ENCODE measurements at places on chromosomes 6 and 20. TPM values are rescaled to one million over a fixed set of nuclear protein-coding genes. Genes with fewer than 3 reads are reported as not detected.

The CRYBG1 gene
- 25.0 TPM for total RNA-seq

The TMEM217 gene
- 6.8 TPM for total RNA-seq

The BPI gene
- not detected for total RNA-seq

The LAMP5 gene
- not detected for total RNA-seq

The F13A1 gene
- total RNA-seq = not detected

GRCh38 chr20:37204056-37204455 lies 24.7 kb upstream of the MROH8 start:
- no peak overlapping the region for H3K27ac ChIP-seq
- no peaks in the 10 kb centered on the region for H3K4me1 ChIP-seq
- H3K4me3 ChIP-seq = no peak overlapping the region
- H3K27me3 ChIP-seq = no peaks in the 10 kb centered on the region

DNA sequence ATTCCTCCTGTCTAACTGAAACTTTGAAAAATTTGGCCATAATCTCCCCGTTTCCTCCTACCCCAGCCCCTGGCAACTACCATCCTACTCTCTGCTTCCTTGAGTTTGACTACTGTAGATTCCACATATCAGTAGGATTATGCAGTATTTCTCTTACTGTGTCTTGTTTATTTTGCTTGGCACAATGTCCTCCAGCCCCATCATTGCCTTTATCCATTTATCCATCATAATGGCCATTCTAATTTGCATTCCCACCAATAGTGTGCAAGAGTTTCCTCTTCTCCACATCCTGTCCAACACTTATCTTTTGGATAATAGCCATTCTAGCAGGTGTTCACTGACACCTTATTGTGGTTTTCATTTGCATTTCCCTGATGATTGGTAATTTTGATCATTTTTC lies 202.3 kb downstream of the THBS2 start:
- no peaks in the 10 kb centered on the region for H3K27me3 ChIP-seq
- H3K4me3 ChIP-seq = no peak overlapping the region
- DNase-seq = no peak

DNA sequence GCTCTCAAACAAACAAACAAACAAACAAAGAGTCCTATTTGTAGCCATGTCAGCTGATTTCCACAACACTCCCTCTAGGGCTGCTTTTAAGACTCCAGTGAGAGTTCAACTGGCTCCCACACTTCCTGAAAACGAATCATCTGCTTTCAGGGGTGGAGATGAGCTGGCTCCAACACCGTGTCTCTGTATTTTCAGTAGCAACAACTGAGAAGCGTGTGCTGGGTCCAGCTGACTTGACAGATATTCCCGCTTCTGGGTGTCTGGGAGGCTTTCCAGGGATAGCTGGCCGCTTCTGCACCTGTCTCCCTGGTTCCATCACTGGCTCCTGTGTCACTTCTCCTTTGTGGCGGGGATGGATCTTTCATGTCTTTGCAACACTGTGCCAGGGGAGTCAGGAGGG lies 272.5 kb upstream of the SOX4 start:
- no peaks in the 10 kb centered on the region for H3K27me3 ChIP-seq
- H3K4me1 ChIP-seq = no peaks in the 10 kb centered on the region
- H3K4me3 ChIP-seq = no peak overlapping the region
- DNase-seq = no peak
- H3K36me3 ChIP-seq = no peaks in the 10 kb centered on the region

DNA sequence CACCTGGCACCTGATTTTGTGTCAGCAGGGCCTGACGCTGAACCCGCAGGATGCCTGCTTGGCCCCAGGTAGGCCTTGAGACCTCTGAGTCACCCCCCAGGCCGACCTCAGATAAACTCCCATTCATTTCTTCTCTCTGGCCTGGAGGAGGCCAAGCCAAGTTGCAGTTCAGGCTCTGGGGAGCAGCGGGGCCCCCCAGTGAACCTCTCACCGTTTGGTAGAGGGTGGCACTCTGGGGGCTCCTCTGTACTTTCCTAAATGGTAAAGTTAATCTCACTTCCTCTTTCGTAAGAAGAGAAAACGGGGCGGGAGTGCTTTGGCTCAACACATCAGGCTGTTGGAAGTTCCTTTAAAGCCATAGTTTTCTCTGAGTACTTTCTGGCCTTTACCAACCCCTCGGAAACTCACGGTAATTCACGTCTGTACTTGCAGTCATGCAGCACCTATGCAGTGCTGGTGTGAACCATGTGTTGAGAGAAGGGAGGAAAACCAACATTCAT lies 2.8 kb downstream of the SIRPA start:
- no peaks in the 10 kb centered on the region for H3K36me3 ChIP-seq
- no peak for DNase-seq
- peaks cover 8% of the 10 kb centered on the region for H3K4me1 ChIP-seq
- H3K4me3 ChIP-seq = no peak overlapping the region
- H3K27me3 ChIP-seq = no peaks in the 10 kb centered on the region

- no peaks in the 10 kb centered on the region for H3K27me3 ChIP-seq
- no peaks in the 10 kb centered on the region for H3K4me1 ChIP-seq
- H3K36me3 ChIP-seq = no peaks in the 10 kb centered on the region
- no peak overlapping the region for H3K27ac ChIP-seq
- no peak overlapping the region for H3K4me3 ChIP-seq
Measured at GRCh38 chr20:50813801-50814200, 18.9 kb downstream of the BCAS4 start.

DNA sequence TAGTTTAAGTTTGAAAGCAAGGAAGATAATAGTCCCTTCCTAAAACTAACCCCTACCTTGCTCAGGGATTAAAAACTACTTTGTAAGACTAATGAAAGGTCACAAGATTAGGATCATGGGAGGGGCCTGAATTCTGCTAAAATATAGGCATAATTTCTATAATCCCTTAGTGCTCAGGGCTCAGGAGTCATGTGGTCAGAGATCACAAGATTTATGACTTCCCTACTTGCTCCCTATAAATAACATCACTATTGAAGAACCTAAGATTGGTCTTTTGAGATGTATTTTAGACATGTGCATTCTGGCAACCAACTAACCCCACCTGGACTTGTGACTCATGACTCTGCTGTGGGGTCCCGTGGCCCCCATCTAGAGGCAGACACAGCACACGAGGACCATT lies 81.1 kb downstream of the STMND1 start:
- H3K27ac ChIP-seq = no peak overlapping the region
- DNase-seq = no peak
- H3K36me3 ChIP-seq = no peaks in the 10 kb centered on the region
- no peak overlapping the region for H3K4me3 ChIP-seq
- no peaks in the 10 kb centered on the region for H3K27me3 ChIP-seq

DNA sequence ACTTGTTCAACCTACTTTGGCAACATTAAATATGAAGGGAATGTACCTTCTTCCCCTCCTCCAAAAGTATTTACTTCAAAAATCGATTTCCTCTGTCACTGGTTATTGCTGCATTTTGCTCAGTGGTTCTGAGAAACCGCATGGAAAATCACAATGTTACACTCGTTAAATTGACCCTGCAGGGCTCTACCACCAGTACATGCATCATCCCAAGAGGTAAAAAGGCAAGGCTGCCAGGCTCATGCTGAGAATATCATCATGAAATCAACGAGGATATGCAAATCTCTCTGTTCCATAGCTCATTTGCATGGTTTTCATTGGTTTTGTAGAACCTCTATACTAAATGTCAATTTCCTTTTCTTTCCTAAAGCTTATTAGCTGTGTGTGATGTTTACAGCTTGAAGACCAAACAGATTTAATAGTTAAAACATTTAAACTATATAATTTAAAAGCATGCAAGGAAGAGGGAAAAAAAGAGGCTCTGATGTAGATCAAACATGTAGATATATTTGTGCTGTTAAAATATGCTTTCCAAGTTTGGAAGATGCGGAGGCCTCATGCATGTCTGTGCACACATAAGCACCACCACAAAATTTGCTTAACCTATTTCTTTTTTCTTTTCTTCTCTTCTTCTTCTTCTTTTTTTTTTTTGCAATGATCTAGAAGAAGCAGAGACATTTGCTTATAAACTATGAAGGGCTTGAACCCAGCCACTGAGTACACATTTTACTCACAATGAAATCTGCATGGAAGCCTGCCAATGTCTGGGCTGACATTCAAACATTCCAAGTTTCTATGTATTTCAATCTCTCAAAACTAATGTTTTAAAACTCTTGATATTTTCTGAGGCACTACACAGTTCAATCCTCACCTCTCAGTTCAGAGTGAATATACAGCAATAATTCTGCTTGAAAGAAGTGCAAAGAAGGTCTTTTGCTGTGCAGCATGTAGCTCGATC lies 194.0 kb downstream of the GMPR start:
- H3K4me3 ChIP-seq = no peak overlapping the region
- H3K27ac ChIP-seq = no peak overlapping the region
- peak; percentile 39 for DNase-seq
- no peaks in the 10 kb centered on the region for H3K27me3 ChIP-seq
- H3K4me1 ChIP-seq = no peaks in the 10 kb centered on the region

DNA sequence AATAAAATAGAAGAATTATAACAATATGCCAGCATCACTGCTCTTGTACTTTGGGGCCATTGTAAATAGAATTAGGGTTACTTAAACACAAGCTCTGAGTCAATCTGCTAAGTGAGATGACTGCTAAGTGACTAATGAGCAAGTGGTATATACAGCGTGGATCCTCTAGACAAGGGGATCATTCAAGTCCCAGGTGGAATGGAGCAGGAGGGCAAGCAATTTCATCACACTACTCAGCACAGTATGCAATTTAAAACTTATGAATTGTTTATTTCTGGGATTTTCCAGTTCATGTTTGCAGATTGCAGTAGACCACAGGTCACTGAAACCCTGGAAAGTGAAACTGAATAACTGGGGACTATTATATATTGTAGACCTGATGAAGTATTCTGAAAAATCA lies 235.3 kb downstream of the BTBD3 start:
- no peak overlapping the region for H3K27ac ChIP-seq
- no peaks in the 10 kb centered on the region for H3K4me1 ChIP-seq
- no peaks in the 10 kb centered on the region for H3K36me3 ChIP-seq

DNA sequence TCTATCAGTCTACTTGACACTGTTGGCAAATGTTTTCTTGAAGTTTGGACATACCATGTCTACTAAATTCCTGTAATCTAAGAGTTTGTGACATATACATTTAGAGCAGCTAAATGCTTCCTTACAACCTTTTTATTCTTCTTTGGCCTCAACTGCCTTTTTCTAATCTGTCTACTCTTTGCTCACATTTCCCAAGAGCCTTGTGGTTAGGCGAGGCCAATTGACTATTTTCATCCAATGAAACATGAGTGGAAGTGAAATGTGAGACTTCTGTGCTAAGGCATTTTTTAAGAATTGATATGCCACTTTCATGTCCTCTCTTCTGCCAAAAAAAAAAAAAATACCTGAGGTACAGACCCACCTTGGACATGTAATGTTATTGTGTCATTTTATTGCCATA lies 158.2 kb upstream of the MCHR2 start:
- no peaks in the 10 kb centered on the region for H3K36me3 ChIP-seq
- no peaks in the 10 kb centered on the region for H3K4me1 ChIP-seq
- no peaks in the 10 kb centered on the region for H3K27me3 ChIP-seq
- no peak for DNase-seq
- H3K27ac ChIP-seq = no peak overlapping the region
- no peak overlapping the region for H3K4me3 ChIP-seq

DNA sequence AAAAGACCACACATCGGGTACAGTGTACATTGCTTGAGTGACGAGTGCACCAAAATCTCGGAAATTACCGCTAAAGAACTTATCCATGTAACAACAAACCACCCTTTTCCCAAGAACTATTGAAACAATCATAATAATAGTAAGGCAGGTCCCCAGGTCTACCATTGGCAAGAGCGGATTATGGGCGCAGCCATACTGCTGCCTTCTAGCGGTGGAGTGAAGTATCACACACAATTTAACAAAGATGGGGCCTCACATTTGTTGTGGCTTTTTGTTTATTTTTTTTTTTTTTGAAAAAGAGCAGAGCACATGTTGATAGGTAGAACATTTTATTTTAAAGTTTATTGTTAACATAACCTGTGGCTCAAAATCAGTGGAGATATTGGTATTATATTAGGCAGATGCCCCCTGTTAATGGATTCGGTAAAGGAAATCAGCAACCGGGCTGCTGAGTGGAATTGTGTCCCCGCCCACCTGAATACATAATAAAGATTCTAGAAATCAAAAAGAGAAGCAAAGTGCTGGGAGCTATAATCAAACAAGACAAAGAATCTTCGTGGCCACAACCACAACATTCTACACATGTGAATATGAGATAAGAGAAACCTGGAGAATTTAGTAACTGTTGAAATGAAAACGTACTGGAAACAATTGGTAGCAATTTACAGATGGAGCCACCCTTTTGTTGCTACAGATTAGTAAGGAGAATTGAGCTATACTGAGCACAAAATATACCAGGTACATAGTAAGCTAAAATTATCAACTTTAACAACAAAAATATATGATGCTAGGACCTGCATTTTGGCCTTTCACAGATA lies 94.2 kb upstream of the EXOC2 start:
- H3K4me1 ChIP-seq = no peaks in the 10 kb centered on the region
- no peaks in the 10 kb centered on the region for H3K27me3 ChIP-seq
- peak; percentile 29 for DNase-seq
- no peak overlapping the region for H3K4me3 ChIP-seq
- no peaks in the 10 kb centered on the region for H3K36me3 ChIP-seq

DNA sequence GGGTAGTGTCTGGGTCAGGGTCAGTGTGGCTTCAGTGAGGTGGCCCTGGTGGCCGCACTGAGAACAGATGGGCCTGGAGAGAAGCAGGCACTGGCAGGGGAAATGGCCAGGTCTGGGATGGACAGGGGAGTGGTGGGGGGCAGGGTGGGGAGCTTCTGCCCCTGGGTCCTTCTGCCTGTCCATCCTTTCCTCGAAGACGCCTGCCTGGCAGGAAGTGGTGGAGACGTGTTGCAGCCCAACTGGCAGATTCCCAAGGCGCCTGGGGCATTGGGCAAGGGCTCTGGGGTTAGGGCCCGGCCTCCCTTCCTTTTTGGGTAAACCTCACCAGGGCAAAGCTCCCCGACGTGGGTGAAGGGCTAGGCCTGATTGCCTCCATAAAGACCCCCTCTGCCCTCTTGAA lies 10.4 kb downstream of the SRC start:
- no peaks in the 10 kb centered on the region for H3K36me3 ChIP-seq
- H3K27ac ChIP-seq = no peak overlapping the region
- no peaks in the 10 kb centered on the region for H3K4me1 ChIP-seq
- DNase-seq = no peak

GRCh38 chr20:49572857-49573256 lies 4.9 kb upstream of the PTGIS start:
- no peaks in the 10 kb centered on the region for H3K4me1 ChIP-seq
- no peak overlapping the region for H3K27ac ChIP-seq
- H3K4me3 ChIP-seq = no peak overlapping the region
- H3K36me3 ChIP-seq = no peaks in the 10 kb centered on the region

Data from endothelial cell of umbilical vein (primary cell).